Neural progenitor cell (in vitro differentiated cells): ENCODE measurements at places on chromosomes 13 and 19.
A peak's percentile ranks its signal among the peaks of the same experiment; 100 is the strongest.

DNA sequence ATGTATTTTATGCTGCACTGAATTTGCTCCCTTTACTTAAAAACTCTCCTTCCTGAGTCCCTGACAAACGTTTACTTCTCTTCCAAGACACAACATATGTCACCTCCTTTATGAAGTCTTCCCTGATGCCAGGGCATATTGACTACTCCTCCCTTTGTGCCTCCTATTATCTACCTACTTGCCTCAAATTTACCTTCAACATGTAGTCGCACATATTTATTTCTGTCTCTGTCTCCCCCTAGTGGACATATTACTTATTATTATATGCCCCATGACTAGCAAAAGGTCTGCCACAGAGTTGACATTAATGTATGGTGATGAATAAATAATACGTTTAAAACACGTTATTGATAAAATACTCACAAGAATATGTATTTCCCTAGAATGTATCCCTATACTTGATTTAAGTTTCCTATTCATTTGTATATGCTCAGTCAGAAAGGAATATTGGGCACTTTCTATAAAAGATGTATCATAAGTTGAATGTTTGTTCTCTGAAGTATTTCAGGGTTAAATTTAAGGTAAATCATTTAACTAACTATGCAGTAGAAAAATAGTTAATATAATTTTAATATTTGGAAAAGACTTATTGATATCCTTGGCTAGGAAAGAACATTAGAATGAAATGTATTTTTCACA lies 250.3 kb upstream of the ATXN8OS start:
- peak; percentile 75 for DNase-seq

- DNase-seq: no peak
Measured at GRCh38 chr13:99507054-99507453, 5.8 kb downstream of the TM9SF2 start.

GRCh38 chr13:40533072-40533471 lies 133.4 kb downstream of the FOXO1 start:
- no peak for DNase-seq

DNA sequence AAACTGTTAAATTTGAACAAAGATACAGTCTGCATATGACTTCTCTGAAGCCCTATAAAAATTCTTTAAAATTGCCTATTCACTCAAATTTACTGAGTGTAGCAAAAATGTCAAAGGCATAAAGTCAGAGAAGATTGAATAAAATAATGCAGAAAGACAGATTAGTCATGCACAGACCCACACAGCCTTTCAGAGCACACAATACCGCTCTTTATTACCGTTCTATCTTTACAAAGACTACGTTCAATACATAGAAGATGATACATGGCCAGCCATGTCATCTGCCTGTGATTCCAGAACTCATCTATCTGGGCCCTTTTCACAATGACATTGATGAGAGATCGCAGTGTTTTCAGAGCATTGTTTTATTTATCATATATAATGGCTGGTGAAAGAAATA lies 107.2 kb downstream of the URI1 start:
- no peak for DNase-seq

GRCh38 chr19:10079031-10079453 lies 7.1 kb upstream of the SHFL start:
- no peak for DNase-seq

DNA sequence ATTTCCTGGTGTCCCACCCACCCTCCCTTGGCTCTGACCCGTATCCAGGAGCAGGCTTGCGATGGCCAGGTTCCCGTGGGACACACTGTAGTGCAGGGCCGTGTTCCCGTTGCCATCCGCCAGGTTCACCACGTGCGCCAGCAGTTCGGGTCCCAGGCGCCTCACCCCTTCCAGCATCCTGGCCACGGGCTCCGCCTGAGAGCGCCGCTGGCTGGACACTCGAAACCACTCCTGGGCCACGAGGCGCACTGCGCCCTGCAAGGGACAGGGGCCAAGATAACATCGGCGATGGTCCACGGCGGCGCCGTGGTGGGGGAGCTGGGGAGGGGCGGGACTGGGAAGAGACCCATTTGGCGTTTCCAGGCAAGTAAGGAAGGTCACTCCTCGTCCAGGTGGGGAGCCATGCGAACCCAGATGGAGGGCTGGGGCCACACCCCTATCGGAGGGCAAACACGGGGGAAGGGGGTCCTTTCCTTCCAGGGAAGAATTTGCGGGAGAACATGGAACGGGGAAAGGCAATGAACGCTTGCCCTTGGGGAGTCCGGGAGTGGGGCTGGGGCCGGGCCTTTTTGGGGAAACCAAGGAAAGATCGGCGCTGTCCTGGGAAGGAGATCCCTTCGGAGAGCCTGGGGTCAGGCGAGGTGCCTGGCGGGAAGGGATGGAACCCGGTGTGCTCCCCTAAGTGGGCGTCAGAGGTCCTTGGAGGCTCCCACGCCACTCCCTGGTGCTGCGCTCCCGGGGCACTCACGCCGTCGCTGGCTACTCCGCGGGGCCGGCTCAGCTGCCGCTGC lies 9.9 kb downstream of the KANK3 start:
- DNase-seq: peak; percentile 48

DNA sequence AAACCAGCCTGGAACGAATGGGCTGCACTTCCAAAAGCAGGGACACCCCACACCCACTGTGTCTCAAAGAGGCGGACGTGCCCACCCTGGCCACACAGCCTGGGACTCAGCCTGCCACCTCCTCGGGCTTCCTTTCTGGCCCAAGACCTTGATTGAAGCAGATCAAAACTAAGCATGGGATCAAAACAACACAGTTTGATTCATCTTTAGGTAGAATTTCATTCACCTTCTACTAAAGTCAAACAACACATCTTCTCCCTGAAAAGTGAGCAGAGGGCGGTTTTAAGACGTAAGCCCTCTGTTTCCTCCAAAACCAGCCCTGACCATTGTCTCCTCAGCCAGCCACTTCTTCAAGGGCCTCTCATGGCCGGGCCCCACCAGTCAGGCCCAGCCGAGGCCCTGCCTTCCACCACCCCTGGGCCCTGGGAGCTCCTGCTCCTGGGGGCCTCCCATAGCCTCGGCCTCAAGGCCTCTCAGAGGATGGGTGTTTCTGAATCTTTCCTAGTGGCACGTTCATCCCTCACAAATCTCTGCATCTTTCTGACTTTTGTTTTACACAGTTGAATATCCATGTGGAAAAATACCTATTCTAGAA lies 6.3 kb upstream of the F10 start:
- no peak for DNase-seq

DNA sequence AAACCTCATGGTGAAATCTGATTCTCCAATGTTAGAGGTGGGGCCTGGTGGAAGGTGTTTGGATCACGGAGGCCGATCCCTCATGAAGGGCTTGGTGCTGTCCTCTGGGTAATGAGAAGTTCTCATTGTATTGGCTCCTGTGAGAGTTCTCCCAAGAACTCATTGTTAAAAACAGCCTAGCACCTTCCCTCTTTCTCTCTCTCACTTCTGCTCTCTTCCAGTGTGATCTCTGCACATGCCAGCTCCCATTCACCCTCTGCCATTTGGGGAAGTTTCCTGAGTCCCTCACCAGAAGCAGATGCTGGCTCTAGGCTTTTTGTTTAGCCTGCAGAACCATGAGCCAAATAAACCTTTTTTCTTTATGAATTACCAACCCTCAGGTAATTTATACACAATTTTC lies 3.1 kb upstream of the SUCLA2 start:
- no peak for DNase-seq

- DNase-seq: no peak
Measured at GRCh38 chr13:84684048-84684662, 801.9 kb upstream of the SLITRK1 start.

DNA sequence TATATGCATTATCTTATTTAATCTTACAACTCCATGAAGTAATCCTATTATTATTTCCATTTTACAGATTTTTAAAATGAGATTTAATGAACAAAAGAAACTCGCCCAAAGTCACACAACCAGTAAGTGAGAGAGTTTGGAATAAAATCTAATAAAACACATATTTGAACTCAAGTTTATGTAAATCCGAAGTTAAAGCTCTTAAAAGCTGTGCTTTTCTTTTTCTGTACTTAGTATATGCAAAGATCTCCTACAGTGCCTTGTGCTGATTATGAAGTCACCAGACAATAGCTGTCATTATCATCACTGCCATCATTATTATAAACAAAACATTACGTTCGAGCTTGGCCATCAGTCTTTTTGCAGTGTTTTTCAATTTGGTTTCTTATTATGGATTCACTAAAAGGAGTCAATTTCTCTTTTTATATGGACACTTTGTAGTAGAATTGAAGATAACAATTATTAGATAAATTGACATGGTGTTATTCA lies 29.7 kb upstream of the ENOX1 start:
- no peak for DNase-seq

GRCh38 chr13:46684287-46685001 lies 112.5 kb downstream of the ESD start:
- peak; percentile 69 for DNase-seq

DNA sequence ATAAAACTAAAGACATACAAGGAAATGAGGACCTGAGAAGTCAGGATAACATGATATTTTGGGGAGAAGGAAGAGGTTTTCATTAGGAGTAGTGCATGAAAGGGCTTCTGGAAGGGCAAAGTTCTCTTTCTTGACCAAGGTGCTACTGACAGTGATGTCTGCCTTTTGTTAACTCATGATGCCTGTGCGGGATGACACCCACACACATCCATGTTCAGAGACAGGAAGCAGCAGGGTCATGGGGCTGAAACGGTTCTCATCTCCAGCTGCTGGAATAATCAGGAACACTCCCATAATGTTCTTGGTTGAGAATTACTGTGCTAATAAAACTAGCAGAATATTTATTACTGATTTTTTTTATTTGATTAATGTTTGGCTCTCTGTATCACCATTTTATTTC lies 29.1 kb downstream of the KCNC3 start:
- no peak for DNase-seq

- DNase-seq: no peak
Measured at GRCh38 chr19:17946965-17947784, 14.4 kb downstream of the CCDC124 start.
